ENCODE measurements at places on chromosomes 2 and 18.

GRCh38 chr2:121998751-121999150 lies 243.3 kb downstream of the TSN start:
- no peak for DNase-seq

GRCh38 chr2:12313445-12314126 lies 403.1 kb upstream of the TRIB2 start:
- no peak for DNase-seq

GRCh38 chr2:113228991-113229716 lies 49.6 kb downstream of the PAX8 start:
- DNase-seq, result no peak

DNA sequence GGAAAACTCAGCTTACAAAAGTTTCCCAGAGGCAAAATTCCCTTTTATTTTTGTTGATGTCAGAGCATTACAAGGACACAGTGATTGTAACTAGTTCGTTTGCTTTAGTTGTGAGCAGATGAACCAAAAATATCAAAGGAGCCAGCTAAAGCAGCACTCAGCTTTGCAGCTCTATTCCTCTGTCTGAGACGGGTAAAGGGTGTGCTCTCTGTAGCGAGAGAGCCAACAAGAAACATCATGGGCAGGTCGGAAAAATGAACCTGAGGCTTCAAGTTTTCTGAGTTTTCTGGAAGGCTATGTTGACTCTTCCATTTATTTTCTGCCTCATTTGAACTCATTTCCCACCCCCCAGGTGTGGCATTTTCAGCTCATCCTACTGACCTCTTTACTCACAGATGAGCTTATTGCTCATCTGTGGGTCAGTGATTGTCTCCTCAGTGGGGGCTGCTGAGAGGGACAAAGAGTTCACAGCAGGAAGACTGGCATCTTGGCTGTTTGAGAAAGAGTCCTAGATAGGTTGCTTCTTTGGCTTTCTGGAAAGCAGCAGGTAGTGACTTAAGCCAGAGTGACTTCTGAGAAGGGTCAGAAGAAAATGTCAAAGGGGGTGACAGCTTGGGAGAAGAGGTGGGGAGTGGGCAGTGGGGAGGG lies 66.6 kb upstream of the EPC2 start:
- no peak for DNase-seq

DNA sequence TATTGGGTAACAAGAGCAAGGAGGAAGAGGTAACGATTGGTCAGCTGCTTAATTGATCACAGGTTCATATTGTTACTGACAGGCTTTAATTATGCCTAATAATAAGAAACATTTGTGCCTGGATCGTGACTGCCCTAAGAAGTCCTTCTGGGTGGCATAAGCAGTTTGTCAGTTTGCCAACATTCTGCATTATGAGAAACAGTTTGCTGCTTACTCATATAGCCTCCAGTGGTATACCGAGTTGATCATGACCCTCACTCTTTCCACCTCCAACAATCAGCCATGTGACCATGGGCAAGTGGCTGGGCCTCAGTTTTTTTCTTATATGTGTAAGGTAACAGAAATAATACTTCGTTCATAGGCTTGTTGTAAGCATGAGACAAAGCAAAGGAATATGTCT lies 96.6 kb upstream of the CABLES1 start:
- DNase-seq, result no peak

GRCh38 chr2:70570041-70570661 lies 16.5 kb upstream of the TGFA start:
- DNase-seq, result no peak

DNA sequence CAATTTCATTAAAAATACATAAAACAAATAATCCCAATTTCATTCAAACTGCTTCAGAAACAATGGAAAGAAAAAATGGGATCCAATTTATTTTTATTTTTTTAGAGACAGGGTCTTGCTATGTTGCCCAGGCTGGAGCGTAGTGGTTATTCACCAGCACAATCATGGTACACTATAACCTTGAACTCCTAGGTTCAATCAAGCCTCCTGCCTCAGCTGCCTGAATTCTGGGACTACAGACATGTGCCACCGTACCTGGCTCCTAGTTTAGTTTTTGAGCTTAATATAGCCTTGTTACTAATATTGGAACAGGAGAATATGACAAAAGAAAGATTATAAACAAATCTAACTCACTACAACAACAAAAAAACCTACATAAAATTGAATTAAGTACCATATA lies 34.2 kb downstream of the SAP130 start:
- DNase-seq, result no peak

DNA sequence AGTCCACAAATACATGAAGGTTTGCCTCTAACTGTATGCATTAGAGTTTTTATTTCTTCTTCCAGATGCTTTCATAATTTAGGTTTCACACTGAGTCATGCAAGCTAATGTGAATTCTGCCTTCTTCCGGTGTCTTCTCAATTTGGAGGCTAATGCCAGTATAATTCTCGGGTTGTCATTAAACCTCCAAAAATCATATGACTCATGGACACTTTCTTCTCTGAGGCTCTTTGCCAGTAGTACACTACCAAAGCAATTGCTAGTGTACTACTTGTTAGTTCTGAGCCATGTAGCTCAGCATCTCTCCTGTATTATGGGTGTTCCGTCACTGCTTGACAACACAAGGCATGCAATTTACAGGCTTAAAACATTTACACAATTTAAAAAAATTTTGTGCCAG lies 137.1 kb downstream of the VWC2L start:
- no peak for DNase-seq

DNA sequence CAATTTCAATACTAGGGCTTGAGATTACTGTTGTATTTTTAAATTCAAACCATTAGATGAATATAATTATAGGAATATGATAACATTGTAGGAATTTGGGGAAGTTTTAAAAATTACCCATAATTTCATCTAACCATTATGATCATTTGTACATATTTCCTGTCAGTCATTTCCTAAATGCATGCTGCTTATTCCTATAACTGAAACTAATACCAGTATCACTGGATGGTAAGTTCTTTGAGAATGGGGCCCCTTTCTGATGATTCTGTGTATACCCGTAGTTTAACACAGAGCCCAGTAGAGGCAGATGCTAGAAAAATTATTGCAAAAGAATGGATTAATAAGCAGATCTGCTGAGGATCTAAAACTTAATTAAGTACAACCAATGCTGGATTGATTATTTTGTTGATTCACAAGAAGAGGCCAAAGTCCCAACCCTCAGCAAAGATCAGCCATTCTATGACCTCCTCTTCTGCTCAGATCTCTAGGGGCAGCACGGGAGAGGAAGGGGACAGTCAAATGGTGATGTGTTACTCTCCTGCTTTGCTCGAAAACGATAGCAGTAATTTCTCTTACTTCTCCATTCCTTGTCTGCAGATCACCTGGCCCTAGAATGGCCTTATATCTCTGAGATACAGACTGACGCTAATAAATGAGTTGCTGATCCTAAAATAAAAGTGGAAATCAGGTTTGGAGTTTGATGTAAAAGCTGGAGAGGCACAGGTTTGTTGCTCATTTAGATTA lies 69.5 kb upstream of the PELI1 start:
- DNase-seq, result no peak

GRCh38 chr2:1802469-1803216 lies 58.3 kb upstream of the PXDN start:
- DNase-seq, result no peak

DNA sequence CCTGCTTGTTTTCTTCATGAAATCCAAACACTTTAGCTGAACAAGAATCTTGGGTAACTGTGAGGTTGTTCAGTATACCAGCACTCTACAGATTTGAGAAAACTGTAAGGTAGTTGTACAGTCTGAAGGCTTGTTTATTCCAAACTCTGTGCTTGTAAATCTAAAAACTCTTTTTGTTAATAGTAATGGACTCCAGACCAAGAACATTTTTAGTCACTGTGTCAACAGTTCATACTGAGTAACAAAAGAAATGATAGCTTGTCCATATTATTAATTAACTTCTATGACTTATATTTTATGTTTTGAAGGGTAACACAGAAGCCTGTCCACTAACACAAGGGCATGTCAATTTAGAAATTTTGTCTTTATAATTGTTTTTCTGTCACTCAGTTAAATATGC lies 72.2 kb upstream of the KYNU start:
- no peak for DNase-seq

DNA sequence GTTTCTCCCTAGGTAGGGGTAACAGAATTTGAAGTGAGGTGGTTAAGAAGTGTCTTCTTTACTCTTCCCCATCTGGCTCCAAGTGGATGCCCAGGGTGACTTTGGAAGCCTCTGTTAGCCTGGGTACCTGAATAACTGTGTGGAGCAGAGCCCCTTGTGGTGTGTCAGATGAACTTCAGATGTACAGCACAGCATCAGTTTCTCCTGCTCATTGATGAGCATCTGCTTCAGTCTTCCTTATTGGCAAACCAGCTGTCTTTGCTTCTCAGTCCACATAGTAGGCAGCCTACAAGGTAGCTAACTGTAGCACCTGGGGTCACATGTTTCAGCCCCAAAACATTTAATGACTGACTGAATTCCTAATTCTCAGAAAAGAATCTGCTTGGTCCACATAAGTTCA lies 56.2 kb upstream of the ATP8B1 start:
- DNase-seq, result no peak

DNA sequence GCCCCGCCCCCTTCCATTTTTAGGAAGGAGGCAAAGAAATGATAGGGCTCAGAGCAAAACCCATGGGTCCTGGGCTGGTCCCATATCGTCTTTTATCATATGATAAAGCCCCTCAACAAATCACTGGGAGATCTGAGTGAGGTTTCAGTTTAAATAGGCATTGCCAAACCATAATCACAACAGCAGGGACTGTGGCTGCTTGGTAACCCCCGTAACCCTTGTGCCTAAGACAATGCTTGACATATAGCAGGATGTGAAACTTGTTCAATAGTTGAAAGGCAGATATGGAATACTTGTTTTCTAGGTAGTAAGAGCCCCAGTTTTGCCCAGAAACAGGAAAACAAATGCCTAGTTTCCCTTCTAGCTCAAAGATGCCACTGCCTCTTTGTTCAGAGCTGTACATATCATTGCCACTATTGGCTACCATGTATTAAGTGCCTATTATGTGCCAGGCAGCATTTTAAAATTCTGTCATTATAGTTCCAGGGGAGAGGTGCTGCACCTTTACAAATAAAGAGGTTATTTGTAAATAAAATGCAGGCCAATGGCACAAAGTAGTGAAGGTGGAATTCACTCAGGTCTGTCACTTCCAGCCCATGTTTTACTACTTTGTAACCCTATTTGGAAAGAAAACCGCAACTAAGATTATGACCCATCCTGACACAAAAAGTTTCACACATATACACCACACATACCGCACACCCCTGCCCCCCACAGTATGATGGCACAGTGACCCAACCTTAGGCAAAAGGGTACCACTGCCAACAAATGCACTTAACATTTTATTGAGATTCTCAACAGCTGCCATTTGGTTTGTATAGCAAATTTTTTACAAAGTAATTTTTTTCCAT lies 14.2 kb downstream of the NAGK start:
- DNase-seq, result no peak

- no peak for DNase-seq
Measured at GRCh38 chr2:172357442-172357841, 69.9 kb upstream of the ITGA6 start.

DNA sequence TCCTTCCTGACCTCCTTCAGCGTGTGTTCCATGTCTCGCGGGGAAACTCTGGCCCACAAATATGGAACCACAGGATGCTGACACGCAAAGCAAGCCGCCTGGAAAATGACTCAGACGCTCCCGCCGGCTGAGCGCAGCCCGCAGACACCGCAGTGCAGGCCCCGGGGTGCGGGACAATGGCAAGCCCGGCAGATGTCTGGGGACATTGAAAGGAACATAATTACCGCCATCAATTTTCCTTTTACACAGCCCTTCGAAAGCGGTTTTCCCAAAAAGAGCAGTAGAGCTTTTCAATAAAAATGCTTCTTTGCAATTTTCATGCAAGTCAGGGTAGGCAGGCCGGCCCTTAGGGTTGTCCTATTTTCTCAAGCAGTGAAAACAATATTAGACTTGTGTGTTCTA lies 159.2 kb upstream of the SH3BP4 start:
- no peak for DNase-seq

GRCh38 chr2:85911814-85912692 lies 23.3 kb upstream of the ST3GAL5 start:
- no peak for DNase-seq

GRCh38 chr2:58950795-58951462 lies 709.8 kb upstream of the FANCL start:
- DNase-seq, result no peak

GRCh38 chr2:9950521-9951271 lies 797 bp upstream of the GRHL1 start:
- DNase-seq, result no peak

- DNase-seq, result no peak
Measured at GRCh38 chr2:28155627-28156026, 237.0 kb upstream of the FOSL2 start.

DNA sequence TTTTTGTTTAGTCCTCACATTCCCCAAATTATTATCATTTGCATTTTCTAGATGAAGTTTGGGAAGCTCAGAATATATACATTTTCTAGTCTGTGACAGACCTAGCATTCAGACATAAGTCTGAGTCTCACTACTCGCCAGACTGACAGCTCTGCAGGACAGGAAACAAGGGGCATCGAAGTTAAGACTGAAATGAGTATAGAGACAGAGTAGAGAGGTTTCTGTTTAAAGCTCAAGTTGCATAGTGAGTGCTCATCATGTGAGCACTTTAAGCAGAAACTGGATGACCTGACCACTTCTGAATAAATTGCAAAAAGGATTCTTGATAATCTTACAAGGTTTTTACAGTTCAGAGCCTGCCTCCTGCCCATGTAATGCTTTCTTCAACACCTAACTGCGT lies 1.1 kb downstream of the HADHB start:
- no peak for DNase-seq

DNA sequence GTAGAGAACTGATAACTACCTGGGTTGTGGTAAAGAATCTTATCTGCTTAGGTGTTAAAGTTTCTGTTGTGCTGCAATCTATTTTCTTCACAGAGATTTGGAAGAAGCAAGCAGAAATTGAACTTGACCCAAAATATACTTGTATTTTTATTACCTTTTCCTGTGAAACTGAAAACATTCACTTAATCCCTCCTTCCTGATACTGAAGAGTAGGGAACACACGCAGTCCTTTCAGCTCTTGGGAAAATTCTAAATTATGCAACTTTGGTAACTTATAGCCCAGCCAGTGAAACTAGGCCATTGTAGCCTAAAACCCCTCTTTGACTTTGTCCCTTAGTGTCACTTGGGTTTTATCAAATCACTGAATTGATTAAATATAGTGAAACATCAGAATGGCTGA lies 128.4 kb upstream of the MEIS1 start:
- no peak for DNase-seq

- no peak for DNase-seq
Measured at GRCh38 chr2:201730651-201731285, 32.3 kb upstream of the MPP4 start.

- no peak for DNase-seq
Measured at GRCh38 chr2:67400560-67401485, 3.7 kb downstream of the ETAA1 start.

GRCh38 chr2:168920504-168921157 lies 19.5 kb downstream of the G6PC2 start:
- DNase-seq, result no peak

DNA sequence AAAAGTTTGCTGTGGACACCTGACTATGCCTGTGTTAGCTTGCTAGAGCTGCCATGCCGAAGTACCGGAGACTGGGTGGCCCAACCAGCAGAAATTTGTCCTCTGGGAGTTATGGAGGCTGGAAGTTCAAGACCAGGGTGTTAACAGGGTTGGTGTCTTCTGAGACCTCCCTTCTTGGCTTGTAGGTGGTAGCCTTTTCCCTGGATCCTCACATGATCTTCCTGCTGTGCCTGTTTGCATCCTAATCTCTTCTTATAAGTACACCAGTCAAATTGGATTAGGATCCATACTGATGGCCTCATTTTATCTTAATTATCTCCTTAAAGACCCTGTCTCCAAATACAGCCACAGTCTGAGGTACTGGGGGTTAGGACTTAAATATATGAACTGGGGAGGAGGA lies 845 bp downstream of the TMEM177 start:
- DNase-seq, result no peak
